ENCODE measurements at places on chromosomes 1 and 21.

- no peak for DNase-seq
Observed at GRCh38 chr1:57324388-57324787, 99.5 kb downstream of the DAB1 start.

DNA sequence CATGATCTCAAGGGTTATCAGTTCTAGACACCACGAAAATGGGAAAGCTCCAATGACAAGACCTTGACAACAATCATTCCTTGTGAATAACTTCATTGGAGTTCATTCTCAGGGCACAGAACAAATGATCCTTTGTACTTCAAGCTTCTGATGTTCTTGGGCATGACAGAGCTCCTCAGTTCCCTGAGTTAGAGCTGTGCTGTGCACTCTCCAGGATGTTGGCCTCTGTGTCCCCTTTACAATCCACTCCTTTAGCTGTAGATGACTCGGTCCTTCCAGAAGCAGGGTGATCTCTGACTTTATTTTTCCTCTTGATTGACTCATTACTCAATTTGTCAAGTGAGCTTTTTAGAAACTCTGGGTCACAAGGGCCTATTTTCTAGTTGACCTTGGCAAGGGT is 3.9 kb upstream of the FAM78B start:
- no peak for DNase-seq

- peak; percentile 96 for DNase-seq
Observed at GRCh38 chr1:40948741-40949443, 30.6 kb upstream of the CTPS1 start.

GRCh38 chr1:205310976-205311704 is 10.4 kb downstream of the NUAK2 start:
- DNase-seq = no peak

GRCh38 chr1:6600410-6601048 is 2.1 kb downstream of the KLHL21 start:
- DNase-seq = no peak

GRCh38 chr1:12097321-12097720 is 34.2 kb downstream of the TNFRSF8 start:
- DNase-seq = no peak

- no peak for DNase-seq
Observed at GRCh38 chr1:164770131-164770529, 211.1 kb downstream of the PBX1 start.

GRCh38 chr1:9846611-9847171 is 22.9 kb upstream of the CLSTN1 start:
- DNase-seq = no peak

- no peak for DNase-seq
Observed at GRCh38 chr1:43960798-43961197, 9.0 kb upstream of the DPH2 start.

DNA sequence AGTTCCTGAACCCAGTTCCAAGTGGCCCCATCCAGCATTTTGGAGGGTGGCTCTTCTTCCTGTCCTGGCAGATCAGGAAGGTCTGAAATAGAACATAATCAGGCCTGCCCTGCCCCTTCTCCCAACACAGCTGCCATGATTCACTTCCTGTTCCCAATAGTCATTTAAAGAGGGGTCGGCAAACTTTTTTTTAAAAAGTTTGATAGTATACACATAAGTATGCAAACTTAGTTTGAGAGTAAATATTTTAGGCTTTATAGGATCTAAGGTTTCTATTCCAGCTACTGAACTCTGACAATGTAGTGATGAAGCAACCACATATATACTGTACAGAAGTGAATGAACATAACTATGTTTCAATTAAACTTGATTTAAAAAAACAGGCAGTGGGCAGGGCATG is 66.4 kb downstream of the LUZP1 start:
- DNase-seq = no peak

DNA sequence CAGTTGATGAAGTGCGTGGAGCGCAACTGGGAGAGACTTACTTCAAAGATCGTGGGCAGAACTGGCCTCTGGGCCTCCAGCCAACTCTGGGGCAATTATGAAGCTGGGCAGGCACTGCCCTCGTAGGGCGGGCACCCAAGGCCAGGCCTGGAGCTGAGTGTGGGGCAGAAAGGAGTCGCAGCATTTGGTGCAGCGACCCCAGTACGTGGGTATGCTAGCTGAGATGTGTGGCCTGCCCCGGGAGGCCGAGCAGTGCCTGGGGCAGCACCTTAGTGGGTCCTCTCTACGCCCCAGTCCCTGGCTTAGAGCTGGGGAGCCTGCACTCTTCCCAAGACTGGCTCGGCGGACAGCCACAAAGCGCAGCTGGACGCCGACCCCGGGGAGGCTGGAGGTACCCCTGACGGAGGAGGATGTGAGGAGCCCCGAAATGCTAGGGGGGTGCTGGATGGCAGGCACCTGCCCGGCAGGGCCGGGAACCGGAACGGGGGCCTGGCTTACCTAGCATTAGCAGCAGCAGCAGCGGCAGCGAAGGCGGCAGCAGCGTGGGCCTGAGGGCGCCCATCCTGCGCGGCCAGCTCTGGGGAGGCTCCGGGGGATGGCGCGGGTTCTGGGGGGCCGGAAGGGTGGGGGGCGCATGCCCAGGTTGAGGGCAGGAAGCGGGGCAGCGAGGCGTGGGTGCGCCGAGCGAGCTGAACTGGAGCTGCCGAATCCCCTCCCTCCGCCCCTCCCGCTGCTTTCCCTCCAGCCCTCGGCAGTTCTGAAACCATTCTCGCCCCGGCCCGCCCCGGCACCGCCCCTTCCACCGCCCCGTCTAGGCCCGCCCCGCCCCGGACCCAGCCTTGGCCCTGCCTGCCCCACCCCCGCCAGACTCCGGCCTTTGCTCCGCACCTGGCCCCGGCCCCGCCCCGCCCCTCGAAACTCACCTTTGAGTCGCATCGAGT is at the start of gene IGSF8:
TSS of gene IGSF8 (minus strand) at position 709 of the 941 bp plus-strand sequence. CDS start at position 562, 147 bp downstream.
- DNase-seq = no peak

- DNase-seq = no peak
Observed at GRCh38 chr1:35379317-35380000, 111.0 kb downstream of the ZMYM4 start.

DNA sequence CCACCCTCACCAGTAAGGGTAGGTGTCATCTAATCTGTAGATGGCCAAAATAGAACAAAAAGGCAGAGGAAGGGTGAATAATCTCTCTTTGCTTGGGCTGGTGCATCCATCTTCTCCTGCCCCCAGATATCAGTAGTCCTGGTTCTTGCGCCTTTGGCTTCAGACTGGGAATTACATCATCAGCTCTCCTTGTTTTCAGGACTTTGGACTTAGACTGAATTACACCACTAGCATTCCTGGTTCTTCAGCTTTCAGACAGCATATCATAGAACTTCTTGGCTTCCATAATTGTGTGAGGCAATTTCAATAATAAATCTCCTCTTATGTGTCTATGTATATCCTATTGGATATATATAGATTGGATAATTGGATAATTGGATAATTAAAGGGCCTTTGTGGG is 403.0 kb upstream of the USP24 start:
- DNase-seq = no peak

DNA sequence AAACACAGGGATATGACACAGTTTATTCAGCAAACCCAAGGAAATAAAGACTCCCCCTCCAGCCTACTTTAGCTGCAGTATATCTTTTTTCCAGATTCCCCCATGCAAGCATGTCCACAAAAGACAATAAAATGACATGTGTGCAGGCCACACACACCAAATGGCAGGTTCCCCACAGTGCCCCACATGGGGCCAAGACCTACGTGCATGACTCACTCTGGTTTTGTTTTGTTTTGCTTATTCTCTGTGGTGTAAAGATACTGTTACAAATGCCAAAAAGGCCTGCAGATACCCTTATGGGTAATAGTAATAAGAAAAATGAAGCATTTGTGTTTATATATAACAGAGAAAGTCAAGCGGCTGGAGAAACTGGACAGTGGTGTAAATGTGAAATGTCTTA is 71.6 kb downstream of the RD3 start:
- no peak for DNase-seq

DNA sequence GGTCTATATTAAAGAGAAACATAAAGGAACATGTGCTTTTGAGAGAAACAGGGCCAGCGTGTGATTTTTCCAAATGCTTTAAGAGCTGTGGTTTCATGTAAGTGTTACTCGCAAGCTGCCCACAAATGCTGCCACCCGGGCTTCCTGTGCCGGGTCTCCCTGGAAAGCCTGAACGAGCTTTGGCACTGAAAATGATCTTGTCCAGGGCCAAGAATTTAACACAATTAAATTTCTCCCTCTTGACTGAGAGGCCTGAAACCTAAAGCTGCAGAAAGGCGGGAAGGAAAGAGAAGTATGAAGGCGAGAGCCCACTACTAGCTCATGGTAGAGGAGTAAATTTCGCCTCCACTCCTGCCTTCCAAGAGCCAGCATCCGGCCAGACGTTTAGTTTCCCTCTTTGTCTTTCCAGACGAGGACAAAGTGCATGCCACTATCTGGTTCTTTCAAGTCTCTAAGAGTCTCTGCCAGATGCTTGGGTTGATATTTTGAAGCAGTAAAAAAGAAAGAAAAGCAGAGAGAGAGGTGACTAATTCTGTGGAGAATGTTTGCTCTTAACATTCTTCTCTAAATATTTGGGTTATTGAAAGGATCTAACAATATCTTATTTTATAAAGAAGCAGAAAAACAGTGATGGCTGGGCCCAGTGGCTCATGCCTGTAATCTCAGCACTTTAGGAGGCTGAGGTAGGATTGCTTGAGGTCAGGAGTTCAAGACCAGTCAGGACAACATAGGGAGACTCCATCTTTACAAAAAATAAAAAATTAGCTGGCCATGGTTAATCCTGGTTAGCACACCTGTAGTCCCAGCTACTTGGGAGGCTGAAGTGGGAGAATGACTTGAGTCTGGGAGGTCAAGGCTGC is 100.0 kb upstream of the HNRNPU start:
- DNase-seq = peak; percentile 11

DNA sequence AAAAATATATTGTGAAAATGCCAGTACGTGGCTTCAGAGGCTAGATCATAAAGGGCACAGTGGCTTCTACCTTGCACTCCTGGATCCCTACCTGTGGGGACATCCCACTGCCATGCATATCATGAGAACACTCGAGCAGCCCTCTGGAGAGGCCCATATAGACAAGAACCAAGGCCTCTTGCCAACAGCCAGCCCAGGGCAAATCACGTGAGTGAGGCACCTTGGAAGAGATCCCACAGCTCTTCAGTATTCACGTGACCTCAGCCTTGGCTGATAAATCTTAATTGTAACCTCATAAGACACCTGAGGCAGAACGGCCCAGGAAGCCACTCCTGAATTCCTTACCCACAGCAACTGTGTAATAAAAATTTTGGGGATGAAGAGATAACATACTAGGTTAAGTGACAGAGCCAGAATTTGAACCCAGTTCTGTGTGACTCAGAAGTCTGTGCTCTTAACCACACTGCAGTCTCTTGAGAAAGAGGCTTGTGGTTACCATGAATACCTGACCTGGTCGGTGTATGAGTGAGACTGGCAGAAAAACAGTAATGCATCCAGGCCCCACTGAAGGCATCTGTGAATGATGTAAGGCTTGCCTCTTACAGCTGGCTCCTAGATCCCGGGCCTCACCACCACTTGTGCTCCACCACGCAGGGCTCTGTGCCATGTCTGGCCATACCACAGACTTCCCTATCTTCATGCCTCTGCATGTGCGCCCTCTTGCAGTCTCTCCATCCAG is 6.9 kb upstream of the A3GALT2 start:
- no peak for DNase-seq

DNA sequence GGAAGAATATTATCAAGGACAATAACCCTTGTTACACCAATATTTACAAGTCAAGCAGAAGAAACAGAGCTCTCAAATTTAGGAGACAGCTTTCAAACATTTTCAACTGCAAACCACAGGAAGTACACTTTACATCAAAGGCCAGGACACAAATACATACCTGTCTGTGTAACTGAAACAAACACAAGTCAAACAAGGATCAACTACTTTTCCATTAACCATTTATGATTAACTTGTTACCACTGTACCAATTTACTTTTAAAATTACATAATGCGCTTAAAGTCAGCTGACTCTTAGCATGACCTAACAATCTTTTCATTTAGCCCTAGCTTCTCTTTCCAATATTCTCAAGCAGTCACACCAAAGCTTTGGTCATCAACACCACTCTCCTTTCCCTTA is 43.5 kb downstream of the TRIM33 start:
- DNase-seq = no peak

DNA sequence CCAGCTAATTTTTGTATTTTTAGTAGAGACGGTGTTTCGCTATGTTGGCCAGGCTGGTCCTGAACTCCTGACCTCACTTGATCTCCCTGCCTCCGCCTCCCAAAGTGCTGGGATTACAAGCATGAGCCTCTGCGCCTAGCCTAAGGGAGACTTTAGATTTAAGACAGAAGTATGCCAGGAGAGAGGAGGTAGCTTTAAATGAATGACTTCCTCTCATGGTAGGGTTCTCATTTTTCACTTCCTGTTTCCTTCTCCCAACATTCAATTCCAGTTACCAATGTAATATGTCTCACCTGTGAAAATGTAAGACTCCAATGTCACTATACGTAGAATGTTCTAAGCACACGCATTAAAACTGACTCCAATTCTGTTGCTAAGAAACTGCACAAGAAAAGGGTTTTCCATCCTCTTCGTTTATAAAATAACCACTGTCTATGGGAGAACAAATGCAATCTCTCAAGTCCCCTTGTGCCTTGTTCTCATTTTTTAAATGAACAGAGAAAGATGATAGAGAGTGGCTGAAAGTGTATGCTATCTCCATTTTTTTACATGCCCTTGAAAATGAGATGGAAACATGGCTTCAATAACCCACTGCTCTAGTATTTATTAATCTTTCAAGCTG is 140.0 kb downstream of the SLC45A1 start:
- no peak for DNase-seq

DNA sequence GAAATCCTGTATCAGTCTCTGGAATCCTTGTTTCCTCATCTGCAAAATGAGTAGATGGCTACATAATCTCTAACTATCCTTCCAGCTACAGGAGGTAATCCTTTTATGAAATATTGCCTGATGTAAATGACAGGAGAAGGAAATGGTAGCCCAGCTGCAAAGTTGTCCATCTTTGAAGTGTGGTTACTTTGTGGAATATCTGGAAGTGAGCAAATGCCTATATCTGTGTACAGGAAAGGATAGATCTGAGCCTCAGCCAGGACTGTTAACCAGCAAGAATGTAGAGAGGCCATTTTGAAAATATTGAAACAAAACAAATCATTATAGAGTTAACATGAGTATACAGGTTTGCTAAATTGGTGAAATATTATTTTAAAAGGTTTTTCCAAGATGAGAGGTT is 74.8 kb upstream of the BMP8A start:
- no peak for DNase-seq

DNA sequence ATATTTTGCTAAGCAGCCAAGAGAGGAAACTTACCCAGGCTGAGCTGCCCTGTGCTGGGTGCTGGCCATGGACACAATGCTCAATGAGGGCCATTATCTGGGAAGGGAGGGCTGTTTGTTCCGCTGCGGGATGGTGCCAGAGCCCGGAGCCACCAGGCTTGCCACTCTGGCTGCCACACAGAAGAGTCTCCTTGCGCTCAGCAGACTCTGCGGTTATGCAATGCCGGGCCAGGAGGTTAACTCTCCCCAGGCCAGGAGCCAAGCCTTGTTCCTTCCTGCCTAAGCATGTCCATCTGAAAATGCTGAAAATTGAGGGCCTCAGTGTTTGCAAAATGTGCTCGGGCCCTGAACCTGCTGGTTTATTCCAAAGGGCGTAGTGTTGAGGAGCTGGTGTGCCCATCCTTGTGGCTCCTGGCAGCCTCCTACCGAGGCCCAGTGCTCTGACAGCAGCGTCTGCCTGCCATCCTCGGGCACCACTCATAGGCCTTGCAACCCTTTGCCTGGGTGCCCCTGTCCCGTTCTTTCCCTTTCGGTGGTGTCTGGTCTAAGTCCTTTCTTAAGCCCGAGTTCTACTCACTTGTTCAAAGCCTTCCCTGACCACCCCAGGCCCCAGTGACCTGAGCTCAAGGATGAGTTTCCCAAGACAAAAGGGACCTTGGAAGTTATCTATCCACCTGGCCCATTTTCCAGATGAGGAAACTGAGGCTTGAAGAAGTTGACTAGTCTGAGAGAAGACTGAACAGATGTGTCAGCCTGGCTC is 133.8 kb upstream of the EDN2 start:
- no peak for DNase-seq

All from NCI-H446 (cell line).